ENCODE measurements at places on chromosomes 2 and 18. TPM values are rescaled to one million over a fixed set of nuclear protein-coding genes. Genes with fewer than 3 reads are reported as not detected.

DNA sequence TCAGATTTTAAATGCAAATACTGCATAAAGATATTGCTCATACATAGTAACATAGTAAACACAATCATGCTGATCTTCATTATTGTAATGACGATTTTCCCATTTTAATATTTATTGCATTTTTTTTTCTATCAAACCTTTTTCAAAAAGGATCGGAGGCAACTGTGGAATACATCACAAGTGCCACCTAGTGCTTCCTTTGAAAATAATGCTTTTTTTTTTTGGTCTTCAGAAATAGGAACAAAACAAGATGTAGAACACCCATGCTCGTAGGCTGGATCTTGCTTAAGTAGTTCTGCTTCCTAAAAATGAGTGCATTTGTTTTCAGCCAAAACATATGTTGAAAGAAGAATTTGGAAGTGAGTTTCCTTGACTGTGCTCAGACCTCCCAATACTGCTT is 35.7 kb upstream of the GPR155 start:
- DNase-seq: peak; percentile 40

PNPT1 gene
- total RNA-seq: 27.0 TPM

- DNase-seq: no peak
These were observed 11.0 kb downstream of the MAP3K20 start for GRCh38 chr2:173086518-173087213.

- DNase-seq: no peak
These were observed 4.6 kb downstream of the CAPN13 start for GRCh38 chr2:30802611-30803010.

DNA sequence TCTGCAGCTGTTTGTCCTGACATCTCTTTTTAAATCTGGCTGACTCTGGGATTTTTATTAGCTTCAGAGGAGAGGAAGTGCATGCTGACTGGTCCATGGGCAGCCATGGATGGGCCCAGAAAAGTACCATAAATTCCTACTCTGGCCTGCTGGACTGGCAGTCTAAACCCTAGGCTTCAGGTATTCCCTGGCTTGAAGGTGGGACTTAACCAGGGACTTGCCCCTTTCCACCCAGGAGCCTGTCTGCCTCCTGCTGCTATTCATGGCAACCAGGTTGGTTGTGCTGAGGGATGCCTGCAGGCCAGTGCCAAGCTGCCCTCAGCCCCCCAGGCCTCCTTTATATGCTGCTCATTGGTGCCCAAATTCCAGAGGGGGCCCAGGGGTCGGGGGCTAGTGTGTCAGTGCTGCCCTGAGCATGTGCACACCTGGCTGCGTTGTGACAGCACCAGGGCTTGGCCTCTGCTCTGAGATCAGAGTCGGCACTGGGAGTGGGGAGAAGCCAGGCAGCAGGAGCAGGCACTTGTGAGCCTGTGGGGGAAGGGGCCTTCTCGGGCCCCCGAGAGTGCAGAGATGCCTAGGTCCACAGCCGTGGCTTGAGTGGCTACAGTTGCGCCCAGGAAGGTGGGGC is 195.7 kb upstream of the TFPI start:
- no peak for DNase-seq

ST8SIA3 gene
- 0.08 TPM for total RNA-seq

DNA sequence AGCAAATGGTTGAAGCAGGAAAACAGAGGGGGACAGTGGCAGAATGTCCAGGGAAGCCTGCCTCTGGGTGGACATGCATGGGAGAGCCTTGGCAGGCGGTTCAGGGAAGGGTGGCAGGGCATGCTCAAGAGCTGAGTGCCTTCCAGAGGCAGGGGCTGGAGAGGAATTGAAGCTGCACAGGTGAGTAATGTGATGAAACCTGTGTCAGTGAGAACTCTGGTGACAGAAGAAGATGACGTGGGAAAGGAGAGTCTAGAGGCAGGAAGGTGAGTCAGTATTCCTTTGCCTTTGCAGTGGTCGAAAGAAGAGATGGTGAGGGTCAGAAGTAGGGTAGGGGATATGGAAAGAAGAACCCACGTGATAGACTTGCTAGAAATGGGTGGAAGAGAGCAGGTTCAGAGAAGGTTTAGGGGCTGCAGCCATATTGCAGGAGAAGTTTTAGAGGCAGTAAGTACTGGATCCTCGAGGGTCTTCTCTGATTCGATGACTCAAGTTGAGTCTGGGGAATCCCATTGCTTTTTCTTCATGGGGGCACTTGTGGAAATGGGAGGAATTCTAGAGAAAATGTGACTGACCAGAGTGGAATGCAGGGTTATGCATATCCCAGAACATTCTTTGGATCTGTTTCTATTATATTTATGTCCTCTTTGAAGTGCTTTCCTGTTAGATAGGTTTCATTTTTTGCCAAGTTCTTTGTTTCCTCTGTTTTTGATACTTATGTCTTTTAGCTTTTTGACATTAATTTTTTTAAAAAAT is 37.4 kb downstream of the TMEM87B start:
- DNase-seq: peak; percentile 82

DNA sequence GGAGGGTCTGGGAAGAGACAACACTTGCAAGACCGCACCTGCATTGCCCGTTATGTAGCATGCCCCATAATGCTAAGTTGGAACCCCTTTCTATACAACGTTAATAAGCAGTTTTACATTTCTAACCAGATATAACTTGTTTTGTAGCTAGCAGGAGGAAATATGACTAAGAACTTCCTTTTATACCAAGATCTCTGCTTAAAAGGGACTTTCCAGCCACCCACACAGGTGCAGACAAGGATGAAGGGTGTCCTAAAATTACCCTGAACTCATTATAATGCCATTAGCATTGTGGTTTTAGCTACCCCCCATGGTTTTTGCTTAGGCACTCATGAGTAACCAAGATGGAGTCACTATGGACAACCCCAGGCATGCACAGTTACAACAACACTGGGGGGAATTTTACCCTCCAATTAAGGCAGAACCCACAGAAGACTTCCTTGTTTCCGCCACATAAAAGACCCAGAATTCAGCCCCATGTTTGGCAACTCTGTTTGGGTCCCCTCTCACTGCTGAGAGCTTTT is 362.8 kb downstream of the CBLN2 start:
- no peak for DNase-seq

- DNase-seq: peak; percentile 7
These were observed 296.8 kb upstream of the SLC39A10 start for GRCh38 chr2:195360242-195360641.

GRCh38 chr2:65396348-65397026 is 35.9 kb downstream of the SPRED2 start:
- DNase-seq: peak; percentile 88

All from fibroblast of the aortic adventitia (primary cell).